ENCODE measurements at places on chromosomes 16 and 17.

DNA sequence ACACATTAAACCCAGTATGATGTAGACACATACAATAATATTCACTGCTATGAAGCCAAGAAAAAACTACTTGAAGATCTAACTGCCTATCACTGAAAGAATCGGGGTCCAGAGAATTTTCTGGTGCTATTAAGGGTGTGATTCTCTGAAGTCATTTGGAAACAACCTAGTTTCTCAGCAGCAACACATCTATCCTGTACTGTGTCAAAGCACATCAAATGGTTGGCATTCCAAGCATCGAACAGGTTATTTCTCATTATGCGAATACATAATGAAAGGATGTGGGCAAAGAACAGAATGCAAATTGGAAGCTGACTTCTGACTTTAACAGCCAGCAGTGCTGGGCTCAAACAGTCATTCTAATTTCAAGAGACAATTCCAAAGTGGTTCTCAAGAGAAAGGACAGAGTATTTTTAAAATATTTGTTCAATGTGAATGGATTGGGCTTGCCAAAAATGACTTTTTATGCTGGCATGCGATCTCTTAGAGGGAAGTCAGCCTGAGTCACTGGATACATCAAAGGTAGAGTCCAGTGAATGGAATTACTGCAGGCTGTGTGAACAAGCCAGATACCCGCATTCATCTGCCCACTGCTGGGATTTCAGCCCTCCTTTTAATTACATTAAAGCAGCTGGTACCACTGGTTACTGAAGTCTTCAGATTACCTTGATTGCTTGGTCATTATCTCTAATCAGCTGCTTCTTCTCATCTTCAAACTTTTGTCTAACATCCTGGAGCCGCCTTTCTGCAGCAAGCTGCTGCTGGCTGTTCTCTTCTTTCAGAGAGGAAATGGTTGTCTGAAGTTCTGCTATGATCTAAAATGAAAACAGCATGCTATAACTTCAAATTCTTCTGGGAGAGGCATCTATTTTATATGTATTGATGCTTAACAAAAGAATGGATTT lies 181.2 kb upstream of the AXIN2 start:
- peak; percentile 86 for DNase-seq

DNA sequence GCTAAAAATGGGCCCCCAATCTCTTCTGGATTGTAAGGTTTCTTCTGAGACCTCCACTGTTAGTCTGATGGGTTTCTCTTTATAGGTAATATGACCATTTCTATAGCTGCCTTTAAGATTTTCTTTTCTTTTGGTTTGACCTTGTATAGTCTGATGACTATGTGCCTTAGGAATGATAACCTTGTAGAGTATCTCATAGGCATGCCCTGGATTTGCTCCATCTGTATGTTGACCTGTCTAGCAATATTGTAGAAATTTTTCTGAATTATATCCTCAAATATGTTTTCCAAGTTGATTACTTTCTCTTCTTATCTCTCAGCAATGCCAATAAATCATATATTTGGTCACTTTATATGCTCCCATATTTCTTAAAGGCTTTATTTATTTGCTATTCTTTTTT lies 1403.8 kb upstream of the GOT2 start:
- peak; percentile 14 for DNase-seq

DNA sequence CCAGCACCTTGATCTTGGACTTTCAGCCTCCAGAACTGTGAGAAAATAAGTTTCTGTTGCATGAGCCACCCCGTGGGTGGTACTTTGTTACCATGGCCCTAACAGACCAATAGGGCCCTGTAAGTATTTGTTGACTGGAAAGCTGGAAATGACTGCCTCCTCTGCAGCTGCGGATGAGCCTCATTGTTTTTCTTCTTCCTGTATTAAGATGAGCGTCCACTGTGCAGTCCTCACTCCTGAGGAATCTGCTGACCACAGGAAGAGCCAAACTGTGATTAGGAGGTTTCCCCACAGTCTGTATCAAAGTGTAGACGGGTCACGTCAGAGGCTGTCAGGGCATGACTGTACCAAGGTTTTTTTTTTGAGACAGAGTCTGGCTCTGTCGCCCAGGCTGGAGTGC lies 12.2 kb upstream of the AKTIP start:
- no peak for DNase-seq

DNA sequence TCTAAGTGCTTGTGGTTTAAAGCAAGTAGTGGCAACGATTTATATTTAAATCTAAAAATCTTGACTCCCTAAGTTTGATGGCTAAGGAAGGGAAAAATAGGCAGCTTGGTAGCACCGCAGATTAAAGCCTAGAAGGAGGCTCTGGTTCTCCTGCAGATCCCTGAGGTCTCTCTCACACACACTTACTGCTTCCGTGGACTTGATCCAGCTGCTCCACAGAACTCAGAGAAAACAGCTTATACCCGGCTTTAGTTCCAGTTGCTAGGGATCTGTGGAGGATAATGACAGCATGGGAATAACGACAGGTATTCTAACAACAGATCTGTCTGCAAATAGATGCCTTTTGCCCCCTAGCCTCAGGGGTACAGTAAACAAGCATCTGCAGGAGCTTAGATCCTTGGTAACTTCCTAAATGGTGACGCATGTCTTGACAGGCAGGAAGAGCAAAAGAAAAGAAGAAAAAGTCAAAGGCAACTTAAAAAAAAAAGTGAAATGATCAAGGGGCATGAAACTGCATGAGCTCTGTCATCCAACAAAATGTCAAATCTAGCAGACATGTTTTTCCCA lies 4.5 kb downstream of the WIPI1 start:
- no peak for DNase-seq

DNA sequence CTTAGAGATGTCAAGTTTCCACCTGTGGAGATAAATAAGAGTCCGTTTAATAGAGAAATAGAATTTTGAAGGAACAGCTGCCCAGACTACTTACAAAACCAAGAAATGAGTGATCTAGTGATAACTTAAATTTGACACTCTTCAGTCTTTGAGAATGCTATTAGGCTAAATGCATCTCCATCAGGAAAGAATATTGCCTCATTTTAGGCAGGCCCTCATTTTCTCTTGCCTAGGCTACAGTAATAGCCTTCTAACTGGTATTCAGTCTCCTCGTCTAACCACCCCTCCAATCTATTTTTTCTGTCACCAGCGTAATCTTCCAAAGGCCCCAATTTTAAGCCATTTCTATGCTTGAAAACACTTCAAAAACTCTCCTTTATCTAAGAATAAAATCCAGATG lies 537.8 kb upstream of the CA10 start:
- no peak for DNase-seq

GRCh38 chr17:80890921-80891396 lies 100.7 kb upstream of the CHMP6 start:
- DNase-seq = no peak

- DNase-seq = peak; percentile 80
Observed at GRCh38 chr17:75078284-75079022, 9.3 kb upstream of the SLC16A5 start.

GRCh38 chr16:88343271-88343791 lies 39.4 kb upstream of the ZNF469 start:
- DNase-seq = no peak

- no peak for DNase-seq
Observed at GRCh38 chr17:76834870-76835269, 33.3 kb upstream of the MGAT5B start.

- DNase-seq = no peak
Observed at GRCh38 chr17:82490512-82491195, 28.9 kb upstream of the FOXK2 start.

- no peak for DNase-seq
Observed at GRCh38 chr16:69309316-69309715, 1.8 kb upstream of the VPS4A start.

GRCh38 chr16:57742543-57742942 lies 7.0 kb downstream of the KATNB1 start:
- DNase-seq = no peak

DNA sequence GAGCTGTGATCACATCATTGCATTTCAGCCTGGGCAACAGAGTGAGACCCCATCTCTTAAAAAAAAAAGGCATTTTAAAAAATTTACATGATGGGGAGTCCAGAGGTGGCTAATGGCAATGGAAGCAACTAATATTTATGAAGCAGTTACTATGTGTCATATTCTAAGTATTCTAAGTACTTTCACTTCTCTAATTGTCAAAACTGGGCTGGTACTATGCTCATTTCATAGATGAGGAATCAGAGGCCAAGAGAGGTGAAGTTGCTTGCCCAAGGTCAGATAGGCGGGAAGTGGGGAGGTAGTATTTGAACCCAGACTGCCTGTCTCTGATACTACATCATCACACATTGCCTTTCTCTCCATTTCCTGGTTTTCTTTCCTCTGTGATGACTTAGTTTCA lies 50.7 kb downstream of the SLC5A11 start:
- no peak for DNase-seq

- DNase-seq = no peak
Observed at GRCh38 chr17:44030482-44030881, 15.7 kb upstream of the TMEM101 start.

DNA sequence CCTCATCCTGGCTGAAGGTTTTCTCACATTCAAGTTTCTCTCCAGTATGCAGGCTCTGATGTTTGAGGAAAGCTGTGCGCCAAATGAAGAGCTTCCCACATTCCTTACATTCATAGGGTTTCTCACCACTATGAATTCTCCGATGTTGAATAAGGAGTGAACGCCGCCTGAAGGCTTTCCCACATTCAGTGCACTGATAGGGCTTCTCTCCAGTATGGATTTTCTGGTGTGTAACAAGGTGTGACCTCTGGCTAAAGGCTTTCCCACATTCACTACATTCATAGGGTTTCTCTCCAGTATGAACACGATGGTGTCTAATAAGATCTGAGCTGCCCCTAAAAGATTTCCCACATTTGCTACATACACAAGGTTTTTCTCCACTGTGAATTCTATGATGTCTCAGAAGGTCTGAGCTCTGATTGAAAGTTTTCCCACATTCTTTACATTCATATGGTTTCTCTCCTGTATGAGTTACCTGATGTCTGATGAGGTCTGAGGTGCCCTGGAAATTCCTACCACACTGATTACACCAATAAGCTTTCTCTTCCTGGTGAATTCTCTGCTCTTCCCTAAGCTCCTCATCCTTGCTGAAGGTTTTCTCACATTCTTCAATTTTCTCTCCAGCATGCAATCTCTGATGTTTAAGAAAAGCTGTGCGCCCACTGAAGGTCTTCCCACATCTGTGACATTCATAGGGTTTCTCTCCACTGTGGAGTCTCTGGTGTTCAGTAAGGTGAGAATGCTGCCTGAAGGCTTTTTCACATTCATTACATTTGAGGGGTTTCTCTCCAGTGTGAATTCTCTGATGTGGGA lies 8.9 kb downstream of the ZNF594 start:
- no peak for DNase-seq

- no peak for DNase-seq
Observed at GRCh38 chr17:70166615-70167014, 2.7 kb upstream of the KCNJ2 start.

- peak; percentile 59 for DNase-seq
Observed at GRCh38 chr16:89167425-89167941, 4.1 kb upstream of the CDH15 start.

- DNase-seq = peak; percentile 95
Observed at GRCh38 chr17:2157675-2158395, 102.9 kb downstream of the HIC1 start.

- no peak for DNase-seq
Observed at GRCh38 chr17:48095611-48096010, 5.7 kb downstream of the CBX1 start.

DNA sequence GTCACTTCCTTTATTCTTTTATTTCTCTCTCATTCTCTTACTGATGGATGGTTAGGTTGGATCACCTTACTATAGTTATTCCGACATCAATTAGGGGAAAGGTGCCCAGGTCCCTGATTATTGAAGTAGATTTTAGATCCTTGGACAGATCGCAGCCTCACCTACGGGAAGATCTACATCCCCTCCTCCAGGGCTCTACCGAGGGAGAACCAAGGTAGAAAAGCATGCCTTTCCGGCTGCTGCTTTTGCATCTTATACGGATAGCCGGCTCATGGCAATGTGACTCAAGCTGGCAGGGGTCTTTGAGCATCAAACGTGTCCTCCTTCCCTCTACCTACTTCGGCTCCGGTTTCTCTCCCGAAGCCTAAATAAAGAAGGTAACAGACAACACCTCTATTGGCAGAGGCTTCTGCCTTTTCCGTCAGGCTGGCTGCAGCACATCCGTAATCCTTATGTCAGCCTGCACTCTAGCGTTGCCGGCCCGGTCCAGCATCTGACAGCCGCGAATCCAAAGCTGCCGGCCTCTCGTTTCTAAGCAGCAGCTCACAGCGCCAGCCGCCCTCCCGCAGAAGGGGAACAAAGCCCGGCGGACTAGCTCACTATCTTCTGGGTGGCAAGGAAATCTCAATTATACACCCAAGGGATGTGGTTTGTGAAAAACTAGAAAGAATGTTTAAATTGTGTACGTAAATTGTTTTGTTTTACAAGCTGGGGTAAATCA lies 46.9 kb downstream of the IRX6 start:
- DNase-seq = peak; percentile 69

GRCh38 chr17:77306790-77307478 lies 166.2 kb downstream of the SEC14L1 start:
- DNase-seq = no peak

GRCh38 chr17:79577485-79578187 lies 33.2 kb downstream of the RBFOX3 start:
- DNase-seq = no peak

DNA sequence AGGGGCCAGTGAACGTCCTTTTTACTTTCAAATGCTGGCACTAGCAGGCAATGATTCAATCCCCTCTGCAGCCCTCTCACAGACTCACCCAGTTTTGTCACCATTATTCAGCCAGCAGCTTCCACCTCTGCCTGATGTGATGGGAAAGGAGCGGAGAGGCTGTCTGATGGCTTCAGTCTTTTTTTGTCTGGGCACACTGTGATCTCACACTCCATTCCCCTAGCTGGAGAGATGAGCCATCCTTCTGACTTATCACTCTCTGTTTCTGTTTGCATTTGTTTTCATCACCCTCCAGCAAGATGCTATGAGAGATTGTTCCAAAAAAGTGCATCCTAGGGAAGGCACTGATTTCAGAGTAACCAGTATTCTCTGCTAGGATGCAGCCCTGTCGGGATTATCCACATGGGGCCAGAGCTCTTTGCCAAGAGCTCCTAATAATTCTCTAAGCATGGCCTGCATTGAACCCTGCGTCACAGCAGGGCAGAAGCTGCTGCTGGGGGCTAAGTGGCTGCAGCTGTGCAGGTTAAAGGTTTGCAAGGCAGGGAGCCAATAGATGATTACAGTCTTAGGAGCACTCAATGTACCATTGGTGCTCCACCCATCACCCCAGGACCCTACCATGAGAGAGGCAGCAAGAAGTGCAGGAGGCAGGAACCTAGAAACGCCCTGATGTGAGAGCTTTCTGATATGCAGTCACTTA lies 236.1 kb upstream of the C16orf82 start:
- no peak for DNase-seq

- no peak for DNase-seq
Observed at GRCh38 chr16:73288520-73288919, 240.6 kb upstream of the ZFHX3 start.
